ENCODE measurements at places on chromosomes 7 and 10.
A peak's percentile ranks its signal among the peaks of the same experiment; 100 is the strongest.

DNA sequence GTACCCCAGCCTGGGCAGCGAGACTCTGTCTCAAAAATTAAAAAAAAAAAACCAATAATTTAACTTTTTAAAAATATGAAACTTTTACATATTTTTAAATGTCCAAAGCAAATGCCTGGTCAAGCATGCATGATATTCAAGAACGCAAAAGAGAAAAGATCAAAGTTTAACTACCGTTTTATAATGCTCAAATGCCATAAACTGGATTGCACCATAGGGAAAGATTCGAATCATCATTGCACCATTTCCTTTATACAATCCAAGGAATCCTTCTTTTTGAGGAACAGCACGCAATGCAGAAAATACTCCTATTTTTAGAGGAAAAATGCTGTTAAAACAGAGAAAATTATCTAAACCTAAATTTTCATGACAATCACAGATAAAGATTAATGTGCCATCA lies 20.9 kb downstream of the SLC25A16 start:
- no peak for DNase-seq

DNA sequence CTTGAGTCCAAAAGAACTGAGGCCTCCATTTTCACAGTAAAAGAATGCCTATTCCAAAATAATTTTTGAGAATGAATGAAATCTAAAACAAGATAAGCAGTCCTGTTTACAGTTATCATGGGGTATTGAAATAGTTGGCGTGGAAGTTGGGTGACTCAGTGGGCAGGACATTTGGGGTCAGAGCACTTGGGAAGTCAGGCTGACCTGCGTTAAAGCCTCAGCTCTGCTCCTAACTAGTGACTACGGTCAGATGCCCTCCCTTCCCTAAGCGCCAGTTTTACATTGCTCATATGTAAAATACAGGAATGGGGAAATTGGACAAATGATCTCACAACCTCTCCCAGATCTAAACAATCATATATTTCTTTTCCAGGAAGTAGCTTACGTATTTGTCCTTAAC lies 2.3 kb upstream of the PAPSS2 start:
- no peak for DNase-seq

- peak; percentile 12 for DNase-seq
Measured at GRCh38 chr7:106009503-106010226, 46.6 kb downstream of the CDHR3 start.

DNA sequence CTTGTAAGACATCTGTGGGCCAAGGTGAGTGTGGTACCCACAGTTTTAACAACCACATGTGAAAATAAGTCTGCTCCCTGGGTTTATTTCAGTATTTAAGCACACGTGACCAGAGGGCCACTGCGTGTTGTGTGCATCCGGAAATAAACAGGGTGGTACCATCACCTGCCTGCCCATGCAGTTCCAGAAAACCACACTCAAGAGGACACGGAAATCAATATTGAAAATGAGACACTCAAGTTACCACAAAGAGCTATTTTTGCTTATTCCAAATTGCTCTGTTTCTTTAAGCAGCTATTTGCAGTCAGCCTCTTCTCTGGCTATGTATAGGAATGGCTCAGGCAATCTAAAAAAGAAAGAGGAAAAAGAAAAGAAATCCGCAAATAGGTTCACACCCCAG lies 71.8 kb upstream of the LOXL4 start:
- DNase-seq: no peak

GRCh38 chr7:29606287-29606721 lies 42.7 kb downstream of the PRR15 start:
- no peak for DNase-seq

DNA sequence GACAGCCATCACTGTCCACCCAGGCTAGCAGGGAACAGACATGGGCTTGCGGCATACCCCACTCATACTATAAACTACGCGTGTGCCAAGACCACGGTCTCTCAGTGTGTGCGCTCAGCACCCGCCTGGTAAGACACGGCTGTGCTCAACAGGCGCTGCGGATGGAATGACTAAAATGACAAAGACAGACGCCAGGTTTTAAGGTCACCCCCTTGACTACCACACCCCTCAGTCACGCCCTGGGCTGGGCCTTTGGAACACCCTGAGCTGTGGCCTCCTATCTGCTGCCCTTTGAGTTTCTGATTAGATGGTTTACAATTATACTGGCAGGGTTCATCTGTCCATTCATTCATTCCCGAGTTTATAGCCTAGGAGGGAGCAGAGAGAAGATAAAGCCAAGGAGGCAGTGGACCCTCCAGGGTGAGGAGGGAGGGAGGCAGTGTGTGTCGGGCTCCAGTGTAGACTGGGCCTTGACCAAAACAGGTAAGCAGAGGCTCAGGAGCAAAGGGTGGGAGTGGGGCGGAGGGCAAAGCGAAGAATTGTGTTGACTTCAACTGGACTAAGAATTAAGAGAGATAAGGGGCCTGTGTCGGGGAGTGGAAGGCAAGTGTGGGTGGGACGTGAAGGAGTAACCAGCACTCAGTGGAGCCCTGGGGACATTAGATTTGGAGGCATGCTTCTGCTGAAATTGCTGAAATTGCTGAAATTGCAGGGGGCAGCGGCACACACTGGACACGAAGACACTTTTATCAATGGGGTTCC lies 35.0 kb downstream of the TNS3 start:
- no peak for DNase-seq

- no peak for DNase-seq
Measured at GRCh38 chr7:3087243-3087755, 43.6 kb upstream of the CARD11 start.

GRCh38 chr7:120654241-120654640 lies 203.7 kb downstream of the TSPAN12 start:
- DNase-seq: no peak

DNA sequence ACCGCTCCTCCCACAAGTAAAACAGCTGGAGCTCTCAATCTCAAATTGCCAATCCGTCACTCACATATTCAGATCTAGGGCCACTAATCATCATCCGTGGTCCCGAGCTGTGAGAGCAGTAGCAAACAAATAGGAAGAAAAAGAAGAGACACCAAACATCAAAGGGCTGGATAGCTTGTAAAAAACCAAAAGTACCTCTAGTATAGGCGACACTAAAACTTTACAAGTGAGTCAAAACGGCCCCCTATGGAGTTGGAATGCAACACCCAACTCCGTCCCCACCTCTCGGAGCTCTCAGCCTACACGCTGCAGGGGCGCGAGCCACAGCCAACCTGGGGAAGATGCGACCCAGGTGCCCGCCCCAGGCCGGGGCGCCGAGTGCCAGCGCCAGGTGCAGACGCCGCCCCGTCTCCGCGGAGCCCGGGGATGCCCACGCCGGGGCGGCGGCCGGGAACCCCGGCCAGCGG lies 581 bp downstream of the FAM3C start:
- peak; percentile 80 for DNase-seq

DNA sequence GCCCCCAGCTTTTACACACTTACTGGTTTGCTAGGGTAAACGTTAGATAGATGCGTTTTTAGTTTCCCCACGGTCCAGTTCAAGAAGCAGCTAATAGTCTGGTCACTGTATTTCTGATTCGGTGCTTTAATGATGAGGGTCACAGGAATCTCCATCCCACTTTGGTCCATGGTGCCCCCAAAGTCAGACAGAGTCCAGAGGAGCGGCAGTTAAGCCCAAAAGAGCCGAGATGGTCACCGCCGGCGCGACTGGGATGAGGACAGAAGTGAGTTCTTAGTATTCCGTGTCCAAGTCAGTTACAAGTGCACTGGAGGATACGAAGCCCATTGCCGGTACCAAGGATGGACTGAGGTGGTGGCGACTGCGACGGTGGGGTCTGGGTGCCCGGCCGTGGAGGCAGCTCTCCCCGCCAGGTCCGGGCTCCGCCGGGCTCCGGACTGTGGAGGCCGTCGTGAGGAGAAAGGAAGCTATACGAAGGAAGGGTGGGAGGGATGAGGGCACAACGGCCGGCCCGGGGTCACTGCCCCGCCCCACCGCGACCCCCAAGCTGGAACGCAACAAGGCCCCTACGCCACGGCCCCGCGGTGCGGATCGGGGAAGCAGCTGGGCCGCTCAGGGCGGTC lies 663 bp downstream of the HERPUD2 start:
- no peak for DNase-seq

DNA sequence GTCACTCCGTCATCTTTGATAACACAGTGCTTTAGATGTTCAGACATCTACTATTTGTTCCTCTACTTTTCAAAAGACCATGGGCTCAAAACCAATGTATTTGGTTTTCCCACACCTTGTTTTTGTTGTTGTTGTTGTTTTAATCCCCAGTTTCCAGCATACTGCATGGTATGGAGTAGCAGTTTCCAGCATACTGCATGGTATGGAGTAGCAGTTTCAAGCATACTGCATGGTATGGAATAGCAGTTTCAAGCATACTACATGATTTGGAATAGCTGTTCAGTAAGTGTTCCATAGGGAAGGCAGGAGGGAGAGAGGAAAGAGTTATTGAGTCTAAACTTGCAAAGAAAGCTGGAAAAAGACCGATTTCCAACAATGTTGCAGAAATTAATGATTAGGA lies 314.3 kb upstream of the PRKCQ start:
- DNase-seq: no peak

DNA sequence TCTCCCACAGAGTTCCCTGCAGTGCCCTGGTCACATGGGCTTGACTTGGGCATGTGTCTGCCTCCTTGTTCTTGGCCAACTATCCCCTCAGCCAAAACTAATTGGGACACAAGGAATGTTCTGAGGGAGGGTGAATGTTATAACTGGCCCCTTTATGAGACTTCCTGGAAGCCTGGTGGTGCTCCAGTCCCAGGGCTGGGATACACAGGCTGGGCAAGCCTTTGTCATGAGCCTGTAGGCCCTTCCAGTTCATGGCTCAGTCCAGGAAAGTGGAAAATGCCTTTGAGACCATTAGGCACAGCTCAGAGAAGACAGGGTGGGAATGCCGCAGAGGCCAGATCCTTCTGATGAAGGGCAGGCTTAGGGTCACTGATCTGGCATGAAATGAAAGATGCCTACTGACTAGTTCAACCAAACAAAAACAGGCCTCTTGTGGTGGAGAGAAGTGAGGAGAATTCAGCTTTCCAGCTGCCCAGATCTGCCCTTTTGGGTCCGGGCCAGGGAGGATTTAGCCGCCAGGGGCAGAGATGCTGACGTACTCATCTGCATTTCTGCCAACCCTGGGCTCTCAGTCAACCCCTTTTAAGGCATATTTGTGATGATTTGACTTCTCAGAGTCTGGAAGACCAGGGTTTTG lies 961.5 kb downstream of the KCNMA1 start:
- DNase-seq: no peak

DNA sequence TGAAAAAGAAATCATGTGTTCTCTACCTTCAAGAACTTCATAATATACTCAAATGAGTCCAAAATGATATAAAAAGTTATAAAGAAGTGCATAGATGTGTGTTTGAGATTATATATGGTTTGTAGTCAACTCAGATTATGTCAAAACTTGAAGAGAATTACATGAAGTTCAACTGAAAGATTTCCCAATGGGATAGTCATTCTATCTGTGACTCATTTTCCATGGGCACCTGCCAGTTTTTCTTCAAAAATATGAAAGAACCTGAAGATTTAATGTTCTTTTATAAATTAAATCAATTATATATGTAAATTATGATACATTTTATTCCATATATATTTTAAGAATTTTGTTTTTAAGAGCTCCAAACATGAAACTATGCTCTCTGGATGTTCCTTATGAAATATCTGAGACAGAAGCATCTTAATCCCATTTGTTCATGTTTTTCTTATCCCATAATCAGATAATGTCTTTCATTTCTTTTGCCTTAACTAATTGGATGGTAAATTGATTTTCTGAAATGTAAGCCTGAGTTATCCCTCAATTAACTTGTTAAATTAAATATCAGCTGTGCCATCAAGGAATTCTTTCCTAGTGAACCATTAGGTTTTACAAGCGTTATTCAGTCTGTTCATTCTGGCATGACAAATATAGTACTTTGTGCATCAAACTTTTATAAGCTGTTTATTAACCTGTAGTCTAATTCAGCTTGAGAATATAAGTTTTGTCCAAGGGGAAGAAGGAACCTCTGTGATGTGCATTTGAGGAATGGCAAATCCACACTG lies 387.1 kb downstream of the IPMK start:
- no peak for DNase-seq

DNA sequence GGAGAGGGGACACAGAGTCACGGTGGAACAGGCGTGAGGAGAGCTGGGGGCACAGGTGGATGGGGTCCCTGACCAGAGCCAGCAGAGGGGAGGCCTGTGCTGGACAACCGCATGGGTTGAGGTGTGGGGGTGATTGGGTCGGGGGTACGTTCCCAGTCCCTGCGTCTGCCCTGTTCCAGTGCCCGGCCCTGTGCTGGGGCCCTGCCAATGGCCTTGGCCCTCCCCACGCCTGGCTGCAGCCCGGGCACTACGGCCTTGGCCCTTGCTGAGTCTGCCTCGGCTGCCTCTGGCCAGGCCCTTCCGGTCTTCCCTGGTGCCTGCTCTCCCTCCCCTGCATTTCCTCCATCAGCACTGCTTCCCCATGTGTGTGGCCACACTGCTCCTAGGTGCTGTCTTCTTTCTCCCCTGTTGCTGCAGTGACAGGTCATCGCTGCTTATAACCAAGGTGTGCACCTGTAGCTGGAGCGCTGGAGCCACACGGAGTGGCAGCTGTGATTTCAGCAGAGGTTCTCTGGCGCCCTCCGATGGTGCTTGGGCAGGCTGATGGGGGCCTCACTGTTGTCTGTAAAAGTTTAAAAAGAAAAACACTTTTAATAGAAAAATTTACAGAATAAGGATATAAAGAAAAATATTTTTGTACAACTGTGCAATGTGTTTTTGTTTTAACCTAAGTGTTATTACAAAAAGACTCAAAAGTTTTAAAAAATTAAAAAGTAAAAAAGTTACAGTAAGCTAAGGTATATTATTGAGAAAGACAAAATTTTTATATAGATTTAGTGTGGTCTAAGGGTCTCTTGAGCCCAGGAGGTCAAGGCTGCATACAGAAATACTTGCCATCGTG lies 45.2 kb upstream of the BHLHA15 start:
- DNase-seq: peak; percentile 8

- DNase-seq: no peak
Measured at GRCh38 chr7:80263333-80263732, 128.7 kb downstream of the GNAI1 start.
